DMS 273 treated with DMSO at 0.1 percent for 48 hours (cell line): ENCODE measurements at places on chromosomes 5 and 9.

DNA sequence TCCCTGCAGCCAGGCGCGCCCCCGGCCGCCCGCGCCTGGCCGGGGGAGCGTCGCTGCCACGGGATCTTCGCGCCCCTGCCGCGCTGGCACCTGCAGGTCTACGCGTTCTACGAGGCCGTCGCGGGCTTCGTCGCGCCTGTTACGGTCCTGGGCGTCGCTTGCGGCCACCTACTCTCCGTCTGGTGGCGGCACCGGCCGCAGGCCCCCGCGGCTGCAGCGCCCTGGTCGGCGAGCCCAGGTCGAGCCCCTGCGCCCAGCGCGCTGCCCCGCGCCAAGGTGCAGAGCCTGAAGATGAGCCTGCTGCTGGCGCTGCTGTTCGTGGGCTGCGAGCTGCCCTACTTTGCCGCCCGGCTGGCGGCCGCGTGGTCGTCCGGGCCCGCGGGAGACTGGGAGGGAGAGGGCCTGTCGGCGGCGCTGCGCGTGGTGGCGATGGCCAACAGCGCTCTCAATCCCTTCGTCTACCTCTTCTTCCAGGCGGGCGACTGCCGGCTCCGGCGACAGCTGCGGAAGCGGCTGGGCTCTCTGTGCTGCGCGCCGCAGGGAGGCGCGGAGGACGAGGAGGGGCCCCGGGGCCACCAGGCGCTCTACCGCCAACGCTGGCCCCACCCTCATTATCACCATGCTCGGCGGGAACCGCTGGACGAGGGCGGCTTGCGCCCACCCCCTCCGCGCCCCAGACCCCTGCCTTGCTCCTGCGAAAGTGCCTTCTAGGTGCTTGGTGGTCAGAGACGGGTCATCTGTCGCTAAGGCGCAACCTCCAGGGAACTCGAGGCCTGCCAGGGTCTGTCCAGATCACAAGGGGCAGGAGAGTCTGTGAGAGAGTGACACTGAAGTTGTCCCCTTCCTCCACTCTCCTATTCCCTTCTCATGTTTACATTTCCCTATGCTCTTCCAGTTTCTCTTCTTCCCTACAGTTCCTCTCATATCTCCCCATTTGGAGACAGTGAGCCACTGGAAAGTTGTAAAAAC, 1.3 kb downstream of the GPR150 start:
- DNase-seq, result no peak

DNA sequence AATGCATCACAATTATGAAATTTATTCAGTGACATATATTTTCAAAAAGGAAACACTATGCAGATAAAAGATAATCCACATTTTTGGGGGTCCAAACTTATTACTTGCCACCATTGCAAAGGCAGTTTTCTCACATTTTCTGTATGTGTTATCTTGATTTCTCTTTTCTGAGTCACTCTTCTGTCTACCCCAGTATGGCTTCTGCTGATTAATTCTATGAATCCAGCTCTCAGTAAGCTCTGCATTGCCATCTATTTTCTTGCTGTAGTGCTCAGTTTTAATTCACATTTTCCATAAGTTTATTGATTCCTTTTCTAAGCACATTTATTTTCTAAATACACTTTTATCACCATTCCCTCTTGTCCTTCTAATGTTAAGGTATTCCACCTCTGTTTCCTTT, 1.7 kb downstream of the IFNA10 start:
- no peak for DNase-seq

GRCh38 chr5:82167372-82167935, 110.7 kb downstream of the RPS23 start:
- no peak for DNase-seq

DNA sequence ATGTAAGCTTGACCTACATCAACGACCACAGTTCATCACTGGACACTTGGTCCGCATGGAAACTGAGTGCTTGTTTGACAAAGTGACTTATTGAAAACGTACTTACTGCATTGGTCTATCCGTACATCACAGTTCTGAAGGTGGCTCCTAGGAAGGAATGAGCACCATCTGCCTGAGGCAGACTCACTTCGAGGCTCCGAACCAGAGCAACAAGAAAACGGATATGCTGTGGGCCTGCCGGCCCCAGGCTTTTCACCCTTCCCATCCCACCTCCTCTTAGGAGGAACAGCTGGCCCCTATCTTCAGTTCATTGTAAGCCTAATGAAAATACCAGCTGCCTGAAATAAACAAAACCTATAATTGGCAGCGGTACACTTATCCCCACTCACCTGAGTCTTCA, 67.2 kb upstream of the TSLP start:
- DNase-seq, result no peak

GRCh38 chr9:18421391-18421790, 52.6 kb upstream of the ADAMTSL1 start:
- no peak for DNase-seq

DNA sequence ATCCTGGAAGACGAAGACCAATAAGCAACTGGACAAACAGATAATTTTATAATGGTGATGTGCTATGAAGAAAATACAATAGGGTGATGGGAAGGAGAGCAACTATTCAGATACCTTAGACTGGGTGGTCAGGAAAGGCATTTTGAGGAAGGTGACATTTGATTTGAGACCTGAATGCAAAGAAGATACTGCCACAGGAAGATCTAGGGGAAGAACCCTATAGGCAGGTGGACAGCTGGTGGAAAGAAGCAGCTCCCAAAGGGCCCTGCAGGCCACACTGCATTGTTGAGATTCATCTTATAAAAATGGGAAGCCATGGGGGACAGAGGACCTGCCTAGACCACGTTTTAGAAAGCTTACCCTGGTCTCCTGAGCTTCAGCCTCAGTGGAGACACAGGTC, 19.7 kb upstream of the CTNNA1 start:
- DNase-seq, result no peak

- DNase-seq, result no peak
Measured at GRCh38 chr5:54301220-54301619, 9.2 kb downstream of the ARL15 start.

- no peak for DNase-seq
Measured at GRCh38 chr9:121814594-121814993, 163.2 kb downstream of the DAB2IP start.

DNA sequence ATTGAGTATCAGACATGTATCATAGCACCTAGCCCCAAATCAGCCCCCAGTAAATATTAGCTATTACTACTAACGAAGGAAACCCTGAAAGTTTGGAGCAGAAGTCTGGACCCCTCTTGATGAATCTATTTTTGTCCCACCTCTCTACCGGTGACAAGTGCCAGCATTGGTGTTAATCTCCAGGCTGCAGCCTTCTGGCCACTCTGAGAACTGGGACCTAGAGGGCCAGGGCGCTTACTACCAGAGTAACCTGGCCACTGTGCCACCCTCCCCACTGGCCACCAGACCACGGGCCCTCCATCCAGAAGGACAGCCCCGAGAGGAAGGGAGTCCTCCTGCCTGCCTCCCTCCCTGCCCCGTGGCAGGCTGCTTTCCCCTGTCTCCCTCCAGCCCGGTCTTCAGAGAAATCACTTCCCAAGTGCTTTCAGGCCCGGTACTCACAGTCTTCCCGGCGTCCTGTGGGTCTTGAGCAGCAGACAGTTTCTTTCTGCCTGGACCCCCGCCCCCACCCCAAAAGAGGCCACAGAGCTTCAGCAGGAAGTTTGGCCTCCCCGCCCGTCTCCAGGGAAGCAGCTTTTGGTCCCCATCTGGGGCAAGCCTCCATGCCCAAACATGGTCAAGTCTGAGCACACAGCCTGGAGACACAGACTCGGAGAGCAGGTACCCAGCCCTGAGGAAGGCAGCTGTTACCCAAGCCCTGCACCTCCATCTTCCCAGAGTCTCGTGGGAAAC, at the start of gene KCNMB1:
Gene KCNMB1 (minus strand): TSS at position 550 of the 732 bp plus-strand sequence. CDS start 3,920 bp downstream, outside the sequence.
- no peak for DNase-seq

GRCh38 chr9:136352682-136353081, 10.9 kb downstream of the DNLZ start:
- DNase-seq, result no peak

DNA sequence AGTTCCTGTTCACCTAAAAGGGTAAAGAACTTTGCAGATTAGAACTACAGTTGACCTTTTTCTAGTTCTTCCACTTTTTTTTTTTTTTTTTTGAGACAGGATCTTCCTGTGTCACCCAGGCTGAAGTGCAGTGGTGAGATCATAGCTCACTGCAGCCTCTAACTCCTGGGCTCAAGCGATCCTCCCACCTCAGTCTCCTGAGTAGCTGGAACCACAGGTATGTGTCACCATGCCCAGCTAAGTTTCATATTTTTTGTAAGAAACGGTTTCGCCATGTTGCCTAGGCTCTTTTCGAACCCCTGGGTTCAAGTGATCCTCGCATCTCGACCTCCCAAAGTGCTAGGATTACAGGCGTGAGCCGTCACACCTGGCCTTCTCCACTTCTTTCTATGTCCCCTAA, 39.7 kb upstream of the TNFAIP8 start:
- DNase-seq, result no peak

- no peak for DNase-seq
Measured at GRCh38 chr5:81572201-81572600, 178.3 kb upstream of the ACOT12 start.

GRCh38 chr9:93134015-93134739, at the start of gene NINJ1:
NINJ1 (minus strand) TSS chr9:93134251; CDS start chr9:93134217, 34 bp downstream.
- DNase-seq, result peak; percentile 35

DNA sequence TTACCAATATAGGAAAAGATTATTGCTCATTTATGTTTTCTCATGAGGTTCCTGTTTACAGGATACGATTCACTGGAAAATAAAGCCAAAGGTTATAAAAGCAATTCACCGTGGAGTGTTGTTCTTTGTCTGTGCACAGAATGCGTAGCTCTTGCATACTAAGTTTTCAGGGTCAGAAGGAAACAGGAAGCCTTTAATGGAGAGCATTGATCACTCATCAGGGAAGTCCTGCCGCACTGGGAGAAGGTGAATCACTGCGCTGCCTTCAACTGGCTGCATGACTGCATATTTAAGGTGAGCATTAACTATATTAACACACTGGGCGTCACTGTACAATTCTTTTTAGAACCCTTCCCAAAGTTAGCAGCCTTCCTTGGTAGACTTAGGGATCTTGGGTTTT, 74.1 kb upstream of the SYK start:
- DNase-seq, result no peak

GRCh38 chr5:55860288-55860687, 9.1 kb downstream of the IL31RA start:
- DNase-seq, result no peak

DNA sequence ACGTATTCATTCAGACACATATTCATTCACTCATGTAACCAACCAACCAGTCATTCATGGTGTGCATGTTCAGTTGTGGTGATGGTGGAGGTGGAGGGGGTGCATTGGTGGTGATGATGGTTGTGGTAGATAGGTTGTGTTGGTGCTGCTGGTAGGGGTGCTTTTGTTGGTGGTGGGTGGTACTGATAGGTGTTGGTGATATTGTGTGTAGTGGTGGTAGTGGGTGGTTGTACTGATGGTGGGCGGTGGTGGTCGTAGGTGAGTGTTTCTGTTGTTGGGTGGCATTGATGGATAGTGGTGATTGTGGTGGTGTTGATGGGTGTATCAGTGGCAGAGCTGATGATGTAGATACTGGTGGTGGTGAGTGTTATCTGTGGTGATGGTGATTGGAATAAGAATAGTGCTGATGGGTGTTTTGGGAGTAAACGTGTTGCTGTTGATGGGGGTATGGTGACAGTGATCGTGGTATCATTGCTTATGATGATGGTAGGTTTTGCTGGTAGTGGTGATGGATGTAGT, 59.8 kb upstream of the SHB start:
- no peak for DNase-seq

DNA sequence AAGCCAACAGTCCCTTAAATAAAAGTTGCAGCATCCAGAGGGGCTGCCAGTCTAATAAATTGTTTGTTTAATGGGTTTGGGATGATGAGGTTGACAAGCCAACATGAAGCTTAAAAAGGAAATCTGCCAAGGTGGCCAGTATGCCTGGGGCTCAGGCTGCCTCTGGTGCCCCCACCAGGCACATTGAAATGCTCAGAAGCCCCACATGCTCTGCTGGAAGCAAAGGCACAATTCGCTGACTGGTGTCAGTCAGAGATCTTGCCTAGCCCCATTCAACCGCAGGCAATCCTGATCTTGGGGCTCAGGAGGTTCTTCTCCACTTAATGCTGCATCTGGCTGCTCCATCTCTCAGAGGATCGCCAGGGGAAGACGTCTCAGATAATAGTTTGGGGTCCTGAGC, 44.2 kb upstream of the TCERG1 start:
- no peak for DNase-seq

- no peak for DNase-seq
Measured at GRCh38 chr5:160672521-160672920, 179.5 kb downstream of the ATP10B start.

GRCh38 chr9:131762356-131762932, 22.6 kb upstream of the RAPGEF1 start:
- peak; percentile 46 for DNase-seq

- no peak for DNase-seq
Measured at GRCh38 chr5:147361441-147362175, 126.8 kb downstream of the STK32A start.

DNA sequence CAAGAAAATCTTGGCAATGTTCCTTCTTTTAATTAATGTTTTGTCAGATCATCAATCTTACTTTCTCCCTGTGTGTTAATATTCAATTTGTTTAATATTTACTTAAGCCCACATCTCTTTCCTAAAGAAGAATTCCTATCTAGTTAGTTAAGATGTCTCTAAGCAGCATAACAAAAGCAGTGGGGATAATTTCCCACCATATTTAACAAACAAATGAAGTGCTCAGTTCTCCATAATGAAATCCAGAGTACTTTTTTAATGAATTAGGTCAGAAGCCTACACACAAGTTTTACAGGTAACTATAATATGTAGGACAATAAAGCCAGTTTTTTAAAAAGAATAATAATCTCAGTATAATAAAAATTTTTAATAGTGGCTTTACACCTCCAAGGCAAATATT, 1918.8 kb downstream of the EFNA5 start:
- no peak for DNase-seq

GRCh38 chr9:121770415-121771273, 119.2 kb downstream of the DAB2IP start:
- DNase-seq, result no peak

GRCh38 chr9:25121811-25122210, 556.4 kb downstream of the TUSC1 start:
- DNase-seq, result no peak

- DNase-seq, result no peak
Measured at GRCh38 chr9:83239747-83240146, 176.8 kb upstream of the RASEF start.

GRCh38 chr5:91114658-91115057, 268.5 kb downstream of the ARRDC3 start:
- DNase-seq, result no peak

- no peak for DNase-seq
Measured at GRCh38 chr9:90088856-90089255, 484.0 kb downstream of the GADD45G start.
